NCI-H2029 treated with DMSO at 0.1 percent for 48 hours (cell line): ENCODE measurements at places on chromosomes 13 and 19.

- DNase-seq, result no peak
Measured at GRCh38 chr13:39025433-39025839, 12.5 kb downstream of the PROSER1 start.

GRCh38 chr13:63184693-63185092 is 1769.0 kb upstream of the PCDH20 start:
- DNase-seq, result no peak

- DNase-seq, result no peak
Measured at GRCh38 chr13:42272804-42273175, 838 bp downstream of the AKAP11 start.

- DNase-seq, result no peak
Measured at GRCh38 chr13:109516186-109516585, 270.2 kb downstream of the IRS2 start.

GRCh38 chr19:12790628-12791344 is 500 bp upstream of the JUNB start:
- DNase-seq, result no peak

GRCh38 chr13:37397535-37397934 is 201.0 kb downstream of the POSTN start:
- no peak for DNase-seq

DNA sequence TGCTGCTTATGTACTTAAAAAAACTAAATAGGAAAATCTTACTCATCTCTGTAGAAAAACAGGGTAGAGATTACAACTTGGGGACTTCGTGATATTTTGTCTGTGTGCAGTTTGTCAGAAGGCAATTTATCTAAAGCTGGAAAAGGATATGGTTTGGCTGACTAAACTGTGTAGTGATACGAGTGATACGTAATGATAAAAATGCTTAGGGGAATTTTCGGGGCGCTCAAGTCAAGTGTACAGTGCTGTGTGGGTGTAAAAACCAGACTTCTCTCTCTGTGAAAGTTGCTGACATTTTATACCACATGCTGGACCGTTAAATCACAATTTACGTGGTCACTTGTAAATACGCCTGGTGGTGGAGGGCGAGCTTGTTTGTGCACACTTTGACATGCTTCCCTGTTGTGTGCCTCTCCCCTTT is 221.7 kb downstream of the KCNRG start:
- DNase-seq, result no peak

- no peak for DNase-seq
Measured at GRCh38 chr19:8593931-8594330, 16.6 kb downstream of the ADAMTS10 start.

- no peak for DNase-seq
Measured at GRCh38 chr13:81197966-81198365, 857.0 kb upstream of the SPRY2 start.

GRCh38 chr19:16200038-16201010 is 2.6 kb downstream of the AP1M1 start:
- no peak for DNase-seq

DNA sequence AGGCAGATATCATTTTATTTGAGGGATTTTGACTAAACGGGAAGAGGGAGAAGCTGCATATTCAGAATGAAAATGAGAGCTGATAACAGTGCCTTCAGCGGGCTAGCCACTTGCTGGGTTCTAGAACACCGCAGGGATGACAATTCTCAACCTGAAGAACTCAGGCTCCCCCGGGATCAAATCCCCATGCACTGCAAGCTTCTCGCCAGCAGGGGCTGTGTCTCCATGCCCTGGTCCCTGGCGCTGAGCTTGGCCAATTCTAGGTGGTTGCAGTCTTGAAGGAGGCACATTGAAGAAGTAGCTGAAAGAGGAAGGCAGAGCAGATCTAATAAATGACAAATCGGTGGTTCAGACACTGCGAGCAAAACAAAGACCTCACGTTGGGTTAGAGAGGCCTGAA is 128.7 kb downstream of the UQCRFS1 start:
- no peak for DNase-seq
